Mononuclear cell (primary cell): ENCODE measurements at places on chromosomes 13 and 19. TPM values are rescaled to one million over a fixed set of nuclear protein-coding genes. Genes with fewer than 3 reads are reported as not detected.

Gene C1QTNF9B
- total RNA-seq, result not detected

Gene PCCA
- total RNA-seq, result 7.9 TPM

Gene UBE2S
- 20.7 TPM for total RNA-seq

Gene ADGRE2
- total RNA-seq, result 22.7 TPM

Gene TEX29
- total RNA-seq, result 0.21 TPM

Gene TNFSF11
- total RNA-seq, result 0.42 TPM

Gene ZSCAN4
- not detected for total RNA-seq

Gene ADGRE1
- 15.4 TPM for total RNA-seq

Gene SIGLEC9
- total RNA-seq, result 9.4 TPM

Gene RNF17
- total RNA-seq, result not detected

Gene LGALS7B
- not detected for total RNA-seq

Gene CYP4F12
- total RNA-seq, result 0.42 TPM

Gene TIMM50
- total RNA-seq, result 17.1 TPM

Gene PSG3
- total RNA-seq, result 0.10 TPM

Gene TMEM38A
- 2.7 TPM for total RNA-seq

Gene ZNF547
- 1.0 TPM for total RNA-seq

Gene LAMP1
- 87.1 TPM for total RNA-seq
